ENCODE measurements at places on chromosomes 3 and 15. TPM values are rescaled to one million over a fixed set of nuclear protein-coding genes. Genes with fewer than 3 reads are reported as not detected.

The LDHAL6B gene
- total RNA-seq, result not detected

The GOLGA8J gene
- not detected for total RNA-seq

The POPDC2 gene
- 0.93 TPM for total RNA-seq

The ZNF80 gene
- not detected for total RNA-seq

The IQCH gene
- total RNA-seq, result 4.4 TPM

The ZNF620 gene
- 2.9 TPM for total RNA-seq

The CLDN18 gene
- not detected for total RNA-seq

The IL17RD gene
- total RNA-seq, result 1.2 TPM

The GUCA1C gene
- total RNA-seq, result not detected

The SLC12A1 gene
- total RNA-seq, result not detected

The SLC24A5 gene
- total RNA-seq, result not detected

The GOLGA8M gene
- 1.6 TPM for total RNA-seq

GRCh38 chr3:47082519-47082918, 81.4 kb downstream of the SETD2 start:
- DNase-seq, result peak; percentile 2
- H3K36me3 ChIP-seq, result peaks cover 77% of the 10 kb centered on the region
- H3K27ac ChIP-seq, result no peak overlapping the region
- no peak overlapping the region for H3K4me3 ChIP-seq
- no peaks in the 10 kb centered on the region for H3K4me1 ChIP-seq

GRCh38 chr15:60720086-60720485, 241.1 kb upstream of the ICE2 start:
- no peaks in the 10 kb centered on the region for H3K36me3 ChIP-seq
- no peak overlapping the region for H3K27ac ChIP-seq
- H3K27me3 ChIP-seq, result no peaks in the 10 kb centered on the region
- peaks cover 11% of the 10 kb centered on the region for H3K4me1 ChIP-seq
- no peak overlapping the region for H3K4me3 ChIP-seq

- no peaks in the 10 kb centered on the region for H3K4me1 ChIP-seq
- H3K27me3 ChIP-seq, result no peaks in the 10 kb centered on the region
- H3K27ac ChIP-seq, result no peak overlapping the region
- DNase-seq, result no peak
These were observed 195.4 kb upstream of the TPRG1 start for GRCh38 chr3:188976407-188976806.

DNA sequence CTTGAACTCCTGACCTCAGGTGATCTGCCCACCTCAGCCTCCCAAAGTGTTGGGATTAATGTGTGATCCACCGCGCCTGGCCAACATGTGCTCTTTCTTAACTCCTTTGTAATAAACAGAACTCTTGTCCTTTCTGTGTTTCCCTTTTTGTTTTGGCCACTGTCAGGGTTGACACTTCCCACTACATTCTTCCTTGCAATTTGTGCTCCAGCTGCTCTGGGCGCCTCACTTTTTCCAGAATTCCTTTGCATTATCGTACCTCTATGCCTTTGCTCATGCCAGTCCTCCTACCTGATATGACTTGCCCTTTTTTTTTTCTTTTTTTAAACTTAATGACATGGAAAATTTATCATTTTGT, 38.8 kb upstream of the SMAD3 start:
- DNase-seq, result no peak
- H3K4me3 ChIP-seq, result no peak overlapping the region
- peaks cover 39% of the 10 kb centered on the region for H3K4me1 ChIP-seq
- H3K27ac ChIP-seq, result no peak overlapping the region
- no peaks in the 10 kb centered on the region for H3K36me3 ChIP-seq

GRCh38 chr15:77844798-77845446, 212.2 kb upstream of the LINGO1 start:
- no peaks in the 10 kb centered on the region for H3K36me3 ChIP-seq
- H3K4me3 ChIP-seq, result no peak overlapping the region
- peaks cover 24% of the 10 kb centered on the region for H3K4me1 ChIP-seq
- H3K27me3 ChIP-seq, result peaks cover 57% of the 10 kb centered on the region

DNA sequence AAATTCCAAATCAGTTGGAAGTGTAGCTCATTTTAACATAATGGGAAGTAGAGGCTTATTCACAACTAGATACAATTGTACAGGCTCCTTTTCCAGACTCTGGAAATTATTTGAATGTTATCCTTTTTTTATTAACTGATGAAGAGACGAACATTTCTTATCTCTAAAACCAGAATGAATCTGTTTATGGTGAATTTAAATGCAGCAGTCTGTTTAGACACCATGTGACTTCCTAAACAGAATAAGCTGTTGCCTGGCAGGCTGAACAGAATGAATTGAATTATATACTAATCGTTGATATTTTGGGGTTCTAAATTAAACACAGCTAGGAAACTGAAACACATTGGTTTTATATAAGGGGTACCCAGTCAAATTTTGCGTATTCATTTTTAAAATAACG, 4.0 kb downstream of the SEC61A1 start:
- no peak overlapping the region for H3K4me3 ChIP-seq
- peaks cover 46% of the 10 kb centered on the region for H3K4me1 ChIP-seq
- H3K27ac ChIP-seq, result no peak overlapping the region
- peaks cover 82% of the 10 kb centered on the region for H3K36me3 ChIP-seq
- DNase-seq, result no peak

- H3K36me3 ChIP-seq, result no peaks in the 10 kb centered on the region
- H3K4me1 ChIP-seq, result peaks cover 6% of the 10 kb centered on the region
- no peak overlapping the region for H3K27ac ChIP-seq
- DNase-seq, result no peak
- H3K4me3 ChIP-seq, result no peak overlapping the region
- peaks cover 39% of the 10 kb centered on the region for H3K27me3 ChIP-seq
These were observed 206.9 kb downstream of the RPLP1 start for GRCh38 chr15:69659454-69660050.

- H3K27me3 ChIP-seq, result no peaks in the 10 kb centered on the region
- no peak overlapping the region for H3K4me3 ChIP-seq
- no peak overlapping the region for H3K27ac ChIP-seq
- no peaks in the 10 kb centered on the region for H3K4me1 ChIP-seq
These were observed 2.7 kb downstream of the EOMES start for GRCh38 chr3:27719314-27720003.

- H3K36me3 ChIP-seq, result no peaks in the 10 kb centered on the region
- H3K27ac ChIP-seq, result no peak overlapping the region
- H3K4me3 ChIP-seq, result no peak overlapping the region
- H3K4me1 ChIP-seq, result peaks cover 7% of the 10 kb centered on the region
- no peak for DNase-seq
- no peaks in the 10 kb centered on the region for H3K27me3 ChIP-seq
These were observed 8.0 kb downstream of the KAT2B start for GRCh38 chr3:20047976-20048883.

DNA sequence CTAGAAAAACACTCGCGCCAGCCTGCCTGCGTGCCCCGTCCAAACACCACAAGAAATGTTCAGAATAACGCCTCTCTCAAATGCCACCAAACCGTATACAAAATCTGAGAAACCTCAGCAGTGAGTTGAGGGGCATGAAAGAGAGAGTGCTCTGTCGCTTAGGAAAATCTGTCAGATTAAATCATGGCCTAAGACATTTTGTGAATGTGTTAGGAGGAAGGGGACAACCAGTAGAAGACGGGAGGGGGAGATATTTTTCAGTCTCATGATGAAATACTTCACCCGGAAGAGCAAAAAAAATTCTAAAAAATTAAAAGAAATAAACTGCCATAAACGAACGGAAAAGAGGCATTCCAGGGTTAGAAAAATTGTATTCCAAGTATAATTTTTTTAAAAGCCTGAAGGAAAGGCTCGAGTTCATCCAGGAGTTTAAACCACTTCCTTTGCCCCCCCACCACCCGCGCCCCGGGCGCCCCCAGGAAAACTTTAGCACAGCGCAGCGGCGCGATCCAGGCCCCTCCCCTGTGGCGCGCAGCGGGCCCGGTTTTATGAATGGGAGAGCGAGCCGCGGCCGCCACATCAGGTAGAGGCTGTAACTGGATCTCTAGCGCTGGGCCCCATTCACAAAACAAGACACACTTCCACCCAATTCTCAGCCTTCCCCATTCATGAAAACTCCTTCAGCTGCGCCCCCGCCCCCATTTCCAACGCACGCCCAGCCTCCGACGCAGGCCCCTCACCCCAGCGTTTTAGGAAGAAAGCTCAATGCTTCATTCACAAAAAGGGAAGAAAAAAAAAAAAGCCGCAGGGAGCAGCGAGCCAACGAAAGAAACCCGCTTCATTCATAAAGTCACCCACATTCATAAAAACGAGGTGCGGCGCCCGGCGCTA, 1.4 kb downstream of the ETV5 start:
- no peaks in the 10 kb centered on the region for H3K27me3 ChIP-seq
- peaks cover 23% of the 10 kb centered on the region for H3K36me3 ChIP-seq
- peak overlapping the region; percentile 95 for H3K4me3 ChIP-seq
- H3K4me1 ChIP-seq, result peaks cover 42% of the 10 kb centered on the region
- DNase-seq, result peak; percentile 83

DNA sequence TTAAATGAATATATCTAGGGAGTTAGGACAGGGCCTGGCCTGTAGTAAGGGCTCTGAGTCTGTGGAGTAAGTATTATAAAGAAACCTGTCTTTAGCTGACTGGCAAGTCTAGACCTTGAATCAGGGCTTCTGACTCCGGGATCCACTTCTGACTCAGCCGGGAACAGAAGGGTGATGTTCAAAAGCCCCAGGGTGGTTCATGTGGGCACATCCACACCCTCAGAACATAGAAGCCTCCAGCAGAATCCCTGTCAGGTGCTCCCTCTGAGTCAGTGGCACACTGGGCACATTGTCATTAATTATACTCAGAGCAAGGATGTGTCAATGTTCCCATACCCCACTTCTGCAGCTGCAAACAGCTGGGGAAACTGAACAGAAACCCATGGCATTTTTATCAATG, 26.7 kb upstream of the SNRK start:
- peak; percentile 59 for DNase-seq
- H3K27ac ChIP-seq, result peak overlapping the region; percentile 49
- H3K4me3 ChIP-seq, result no peak overlapping the region
- H3K4me1 ChIP-seq, result peaks cover 25% of the 10 kb centered on the region
- no peaks in the 10 kb centered on the region for H3K36me3 ChIP-seq

DNA sequence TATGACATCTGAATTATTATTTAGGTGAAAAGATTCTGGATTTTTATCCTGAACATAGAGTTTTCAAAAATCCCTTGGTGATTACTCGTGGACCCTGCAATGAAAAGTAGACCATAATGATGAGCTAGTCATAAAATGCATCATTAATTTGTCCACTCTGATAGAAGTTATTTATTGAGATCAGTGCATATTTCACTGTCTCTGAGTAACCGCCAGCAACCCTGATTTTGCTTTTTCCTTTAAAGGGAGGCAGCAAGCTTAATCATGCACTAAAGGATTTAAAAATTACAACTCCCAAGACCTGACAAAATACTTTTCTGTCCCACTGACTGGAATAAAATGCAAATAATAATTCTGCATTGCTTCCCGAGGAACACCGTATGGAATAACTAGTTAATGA, 259.6 kb upstream of the DPPA4 start:
- no peaks in the 10 kb centered on the region for H3K36me3 ChIP-seq
- H3K27me3 ChIP-seq, result no peaks in the 10 kb centered on the region
- H3K4me1 ChIP-seq, result no peaks in the 10 kb centered on the region
- DNase-seq, result no peak
- no peak overlapping the region for H3K4me3 ChIP-seq
- H3K27ac ChIP-seq, result no peak overlapping the region

DNA sequence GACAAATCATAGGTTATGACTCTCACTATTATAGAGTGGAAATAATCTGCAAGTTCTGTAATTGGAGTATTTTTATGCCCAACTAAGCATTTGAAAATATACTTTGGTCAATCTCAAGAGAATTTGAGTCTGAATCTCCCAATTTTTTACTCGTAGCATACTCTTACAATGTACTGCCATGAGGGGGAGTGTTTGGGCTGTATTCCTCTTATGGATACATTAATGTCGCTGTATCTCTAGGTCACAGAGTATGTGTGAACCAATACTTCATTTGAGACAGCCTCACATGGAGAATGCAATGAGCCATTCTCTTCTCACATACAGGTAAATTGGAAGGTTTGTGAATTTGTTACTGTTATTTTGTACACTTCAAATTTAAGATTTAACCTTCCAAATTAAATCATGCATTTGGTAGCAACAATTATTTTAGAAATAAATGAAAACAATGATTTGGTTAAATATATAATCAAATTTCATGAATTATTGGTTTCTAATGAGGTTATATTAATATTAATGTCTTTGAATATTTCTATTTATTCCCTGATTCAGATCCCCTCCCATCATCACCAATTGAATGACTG, 5.5 kb upstream of the CD200 start:
- H3K27ac ChIP-seq, result no peak overlapping the region
- H3K27me3 ChIP-seq, result no peaks in the 10 kb centered on the region
- no peaks in the 10 kb centered on the region for H3K36me3 ChIP-seq
- DNase-seq, result peak; percentile 73
- no peak overlapping the region for H3K4me3 ChIP-seq

DNA sequence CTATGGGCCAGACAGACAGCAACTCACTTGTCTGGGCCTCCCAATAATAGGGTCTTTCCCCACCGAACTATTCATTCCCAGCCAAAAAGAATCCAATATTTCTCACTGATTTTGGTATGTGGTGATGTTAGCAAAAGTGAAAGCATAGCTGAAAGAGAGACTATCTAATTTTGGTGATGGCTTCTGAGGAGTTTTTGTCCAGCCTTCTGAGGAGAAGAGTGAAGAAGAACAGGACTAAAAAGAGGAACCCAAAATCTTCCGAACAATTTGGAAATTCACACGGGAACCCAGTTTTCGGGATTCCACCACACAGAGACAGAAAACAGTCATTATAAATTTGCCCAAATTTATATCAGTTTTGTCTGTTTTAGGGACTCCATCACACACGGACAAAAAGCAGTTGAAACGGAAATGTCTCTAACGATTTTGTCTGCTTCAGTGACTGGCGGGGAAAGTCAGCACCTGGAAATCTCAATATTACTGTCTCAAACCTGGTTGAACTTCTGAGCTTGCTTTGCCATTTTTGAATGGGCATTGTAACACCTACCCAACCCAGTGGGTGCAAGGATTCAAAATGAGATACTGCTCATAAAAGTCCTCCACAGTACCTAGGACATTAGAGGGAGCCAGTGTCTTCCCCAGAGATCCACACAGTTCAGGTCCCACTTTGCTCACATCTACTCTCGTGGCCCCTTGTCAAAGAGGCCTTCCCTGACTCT, 9.1 kb downstream of the CD80 start:
- H3K36me3 ChIP-seq, result no peaks in the 10 kb centered on the region
- H3K27ac ChIP-seq, result no peak overlapping the region
- no peak overlapping the region for H3K4me3 ChIP-seq
- no peaks in the 10 kb centered on the region for H3K27me3 ChIP-seq
- DNase-seq, result no peak

GRCh38 chr3:174355505-174355904, 503.6 kb upstream of the NAALADL2 start:
- peak; percentile 61 for DNase-seq
- peaks cover 6% of the 10 kb centered on the region for H3K4me1 ChIP-seq
- no peak overlapping the region for H3K27ac ChIP-seq
- no peak overlapping the region for H3K4me3 ChIP-seq
- H3K36me3 ChIP-seq, result no peaks in the 10 kb centered on the region
- no peaks in the 10 kb centered on the region for H3K27me3 ChIP-seq

DNA sequence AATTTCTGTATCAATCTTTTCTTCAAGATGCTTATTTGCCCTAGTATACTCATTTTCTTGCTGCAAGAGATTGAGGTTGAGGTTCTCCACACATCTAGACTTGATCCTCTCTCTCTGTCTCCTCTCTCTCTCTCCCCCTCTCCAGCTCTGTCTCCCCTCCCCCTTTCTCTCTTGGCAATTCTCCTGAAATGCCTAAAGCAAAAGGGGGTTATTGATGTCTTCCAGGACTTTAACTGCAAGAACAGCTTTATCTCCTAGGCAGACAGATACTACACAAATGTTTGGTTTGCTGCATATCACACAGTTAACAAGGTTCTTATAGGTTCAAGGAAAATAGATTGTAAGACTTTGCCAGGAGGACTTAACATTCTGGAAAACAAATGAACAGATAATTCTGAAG, 52.1 kb downstream of the TMEM212 start:
- peaks cover 35% of the 10 kb centered on the region for H3K27me3 ChIP-seq
- H3K36me3 ChIP-seq, result no peaks in the 10 kb centered on the region
- no peak overlapping the region for H3K27ac ChIP-seq
- no peaks in the 10 kb centered on the region for H3K4me1 ChIP-seq
